ENCODE measurements at places on chromosomes 1 and 21.

DNA sequence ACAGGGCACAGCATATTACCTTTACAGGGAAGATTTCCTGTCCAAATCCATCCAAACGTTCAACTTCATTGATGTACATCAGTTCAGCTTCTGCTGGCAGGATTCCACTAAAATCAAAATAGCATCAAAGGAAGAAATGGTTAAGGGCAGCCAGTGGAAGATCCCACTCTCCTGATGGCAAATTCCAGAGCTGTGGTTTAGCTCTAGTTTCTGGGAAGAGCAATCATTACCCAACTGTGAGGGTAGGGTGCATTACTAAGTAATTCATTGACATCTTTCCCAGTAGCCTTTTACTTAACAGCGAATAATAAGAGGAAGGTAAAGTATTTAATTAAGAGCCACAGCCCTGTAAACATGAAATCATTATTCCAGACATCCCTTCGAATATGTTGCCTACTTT is 120.7 kb downstream of the SMYD2 start:
- no peak for DNase-seq

DNA sequence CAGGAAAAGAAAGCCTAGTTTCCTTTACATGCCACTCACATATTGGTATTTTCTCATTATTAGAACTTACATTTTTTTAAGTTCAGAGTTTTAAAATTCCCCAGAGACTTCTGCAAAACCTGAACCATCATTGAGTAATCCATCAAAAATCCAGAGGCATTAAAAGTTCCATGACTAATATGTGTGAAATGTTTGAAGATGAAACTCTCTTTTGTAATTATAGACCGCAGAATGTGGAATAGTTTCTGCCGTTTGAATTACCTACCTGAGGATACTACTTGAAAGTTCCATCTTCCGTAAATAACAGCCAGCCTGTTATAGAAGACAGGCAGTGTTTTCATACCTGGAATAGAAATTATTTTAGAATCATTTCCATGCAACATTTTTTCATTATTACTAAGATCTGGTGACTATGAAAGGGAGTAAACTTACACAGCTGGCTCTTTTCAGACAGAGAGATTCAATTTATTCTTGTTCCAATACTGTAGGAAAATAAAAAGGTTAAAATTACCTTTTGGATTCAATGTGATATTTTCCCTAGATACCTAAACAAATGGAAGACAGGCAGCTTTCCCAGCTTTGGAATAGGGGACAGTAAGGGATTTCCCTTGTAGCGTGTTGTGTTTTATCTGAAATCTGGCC is 131.4 kb downstream of the ST6GALNAC5 start:
- DNase-seq = no peak

DNA sequence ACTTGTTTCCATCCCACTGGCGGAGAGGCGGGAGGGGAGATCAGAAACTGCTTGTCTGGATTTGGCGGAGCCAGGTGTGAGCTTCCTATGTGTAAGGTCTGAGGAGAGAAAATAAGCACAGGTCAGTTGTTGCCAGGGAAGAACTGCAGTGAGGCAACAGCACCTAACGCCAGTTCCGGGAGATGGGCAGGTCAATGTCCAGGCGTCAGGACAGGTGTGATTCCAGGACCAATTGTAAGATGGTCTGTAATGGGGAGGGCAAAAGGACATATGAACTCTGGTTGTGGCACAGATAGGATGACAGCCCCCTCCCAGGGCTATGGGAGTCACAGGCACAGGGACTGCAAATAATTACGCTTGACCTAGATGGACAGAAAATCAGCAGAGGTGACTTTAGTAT is 9.6 kb upstream of the KCNE1 start:
- no peak for DNase-seq

GRCh38 chr1:6211731-6212130 is 5.8 kb downstream of the RNF207 start:
- DNase-seq = no peak

DNA sequence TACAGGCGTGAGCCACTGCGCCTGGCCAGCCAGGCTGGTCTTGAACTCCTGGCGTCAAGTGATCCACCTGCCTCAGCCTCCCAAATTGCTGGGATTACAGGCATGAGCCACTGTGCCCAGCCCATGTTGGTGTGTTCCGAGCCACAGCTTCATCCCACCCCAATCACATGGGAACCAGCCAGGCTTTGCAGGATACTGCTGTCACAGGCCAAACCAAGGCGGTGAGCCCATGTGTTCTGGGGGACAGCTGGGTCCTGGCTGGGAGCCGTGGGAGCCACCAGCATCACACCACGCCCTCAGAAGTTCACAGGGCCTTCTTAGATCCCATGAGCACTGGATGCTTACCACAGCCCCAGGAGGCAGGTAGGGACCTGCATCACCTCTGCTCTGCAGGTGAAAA is 56.9 kb downstream of the DHRS3 start:
- DNase-seq = no peak

DNA sequence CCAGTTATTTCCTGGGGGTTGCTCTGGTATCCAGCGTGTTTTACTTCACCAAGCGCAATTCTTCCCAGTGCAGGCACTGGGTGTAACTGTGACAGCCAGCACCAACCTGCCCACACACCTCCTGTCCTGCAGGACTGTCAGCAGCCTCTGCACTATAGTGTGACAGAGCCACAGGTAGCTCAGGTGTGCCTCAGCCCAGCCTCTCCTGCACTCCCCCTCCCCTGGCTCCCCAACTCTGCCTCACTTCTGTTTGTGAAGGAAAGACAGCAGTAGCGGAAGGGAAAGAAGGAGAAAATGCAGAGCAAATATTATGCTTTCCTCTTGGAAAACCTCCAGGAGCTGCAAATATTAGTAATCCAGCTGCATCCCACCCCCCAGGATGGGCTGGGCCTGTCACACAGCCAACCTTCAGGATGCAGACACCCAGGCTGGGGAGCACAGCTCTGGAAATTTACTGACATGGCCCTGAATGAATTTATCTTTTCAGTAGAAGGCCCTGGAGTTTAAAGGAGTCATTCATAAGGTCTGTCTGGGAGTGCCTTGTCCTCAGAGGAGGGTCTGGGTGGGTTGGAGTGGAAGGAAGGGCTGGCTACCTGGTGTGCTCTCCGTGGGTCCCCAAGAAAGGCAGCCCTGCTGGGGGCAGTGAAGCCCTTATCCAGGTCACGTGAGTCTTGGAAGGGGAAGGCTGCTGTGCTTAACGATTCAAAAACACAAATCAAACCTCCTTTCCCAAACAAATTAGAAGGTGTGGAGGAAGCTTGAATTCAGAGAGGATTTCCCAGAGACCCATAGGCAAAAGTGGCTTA is 20.9 kb downstream of the CAPN2 start:
- no peak for DNase-seq

- peak; percentile 27 for DNase-seq
These were observed 54.2 kb upstream of the EEIG2 start for GRCh38 chr1:108505763-108506070.

- no peak for DNase-seq
These were observed 16.7 kb upstream of the MAGOH start for GRCh38 chr1:53255031-53255430.

GRCh38 chr1:13967707-13968106 is 267.7 kb downstream of the PRDM2 start:
- DNase-seq = no peak

DNA sequence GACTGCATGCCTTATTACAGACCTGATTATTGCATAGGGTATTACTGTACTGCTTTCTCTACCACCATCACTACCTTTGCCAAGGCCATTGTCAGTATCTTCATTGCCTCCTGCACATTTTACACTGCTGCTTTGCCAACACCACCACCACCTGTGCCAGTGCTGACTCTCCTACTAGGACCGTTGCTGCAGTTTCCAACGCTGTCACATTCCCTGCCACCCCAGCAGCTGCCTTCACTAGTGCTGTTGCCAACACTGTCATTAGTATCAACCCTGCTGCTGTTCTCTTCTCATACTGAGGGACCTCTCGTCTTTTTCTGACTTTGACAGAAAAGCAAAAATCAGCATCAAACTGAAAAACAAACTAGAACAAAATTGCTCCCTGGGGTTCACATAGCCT is 394.9 kb upstream of the B3GALT2 start:
- DNase-seq = no peak

- DNase-seq = no peak
These were observed 16.2 kb downstream of the MTOR start for GRCh38 chr1:11245904-11246719.

DNA sequence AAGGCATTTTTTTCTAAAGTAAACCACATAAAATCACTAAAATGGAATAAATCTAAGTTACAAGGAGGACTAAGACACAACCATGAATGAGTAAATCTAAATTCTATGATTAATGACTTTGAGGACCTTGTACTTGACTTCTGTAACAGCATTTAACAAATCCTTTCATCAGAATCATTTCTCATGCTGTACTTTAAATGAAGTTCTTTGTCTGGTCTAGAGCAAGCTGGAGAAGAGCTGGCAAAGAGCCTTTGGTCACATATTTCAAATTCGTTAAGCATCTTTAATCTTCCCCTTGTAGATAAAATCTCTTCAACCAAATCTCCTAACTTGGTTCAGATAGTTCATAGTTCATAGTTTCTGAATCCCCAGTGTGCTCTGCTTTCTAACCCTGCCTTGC is 405.4 kb downstream of the PTPRC start:
- no peak for DNase-seq

GRCh38 chr1:109024646-109025045 is 17.3 kb downstream of the WDR47 start:
- DNase-seq = no peak

DNA sequence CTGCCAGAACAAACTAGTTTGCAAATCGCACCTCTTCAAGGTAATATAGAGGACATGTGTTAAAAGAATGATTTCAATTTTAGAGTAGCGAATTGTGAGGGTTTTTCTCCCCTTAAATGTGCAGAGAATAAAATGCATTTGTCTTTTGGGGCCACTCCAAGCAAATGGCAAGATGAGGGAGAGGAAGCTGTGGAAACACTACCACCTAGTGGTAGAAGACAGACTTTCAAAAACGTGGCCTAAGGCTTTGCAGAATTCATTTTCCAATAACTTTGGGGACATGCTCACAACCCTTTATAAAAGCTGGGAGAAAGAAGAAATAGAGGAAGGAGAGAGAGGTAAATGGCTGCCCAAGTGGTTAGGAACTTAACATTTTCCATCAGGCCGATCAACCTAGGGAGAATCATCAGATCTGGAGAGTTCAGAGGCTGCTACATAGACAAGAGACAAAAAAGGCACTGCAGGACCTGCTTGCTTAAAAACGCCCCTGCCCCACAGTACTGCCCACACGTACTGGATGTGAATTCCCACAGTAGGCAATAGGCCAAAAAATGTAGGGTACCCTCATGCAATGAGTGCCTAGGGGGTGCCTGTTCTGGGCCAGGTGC is 15.7 kb upstream of the RCAN1 start:
- peak; percentile 52 for DNase-seq

- DNase-seq = no peak
These were observed 177.8 kb upstream of the KLHDC7A start for GRCh38 chr1:18302788-18303413.

DNA sequence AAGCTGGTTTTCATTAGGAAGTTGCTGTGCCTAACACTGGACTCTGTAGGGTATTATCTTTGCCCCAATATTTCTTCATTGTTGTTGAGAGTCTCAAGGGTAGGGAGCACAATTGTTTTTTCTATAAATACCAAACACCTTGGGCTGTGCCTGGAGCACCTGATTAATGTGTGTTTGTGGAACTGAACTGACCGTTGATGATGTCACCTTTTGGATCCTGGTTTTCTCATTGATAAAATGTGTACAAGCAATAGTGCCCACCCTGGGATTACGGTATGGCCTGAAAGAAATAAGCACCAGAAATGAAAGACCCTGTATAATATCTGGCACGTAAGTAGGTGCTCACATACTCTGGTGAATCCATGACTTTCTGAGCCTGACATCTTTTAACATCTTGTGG is 39.3 kb downstream of the KCNA2 start:
- DNase-seq = no peak

GRCh38 chr1:167455786-167456446 is 62.4 kb downstream of the CD247 start:
- no peak for DNase-seq

DNA sequence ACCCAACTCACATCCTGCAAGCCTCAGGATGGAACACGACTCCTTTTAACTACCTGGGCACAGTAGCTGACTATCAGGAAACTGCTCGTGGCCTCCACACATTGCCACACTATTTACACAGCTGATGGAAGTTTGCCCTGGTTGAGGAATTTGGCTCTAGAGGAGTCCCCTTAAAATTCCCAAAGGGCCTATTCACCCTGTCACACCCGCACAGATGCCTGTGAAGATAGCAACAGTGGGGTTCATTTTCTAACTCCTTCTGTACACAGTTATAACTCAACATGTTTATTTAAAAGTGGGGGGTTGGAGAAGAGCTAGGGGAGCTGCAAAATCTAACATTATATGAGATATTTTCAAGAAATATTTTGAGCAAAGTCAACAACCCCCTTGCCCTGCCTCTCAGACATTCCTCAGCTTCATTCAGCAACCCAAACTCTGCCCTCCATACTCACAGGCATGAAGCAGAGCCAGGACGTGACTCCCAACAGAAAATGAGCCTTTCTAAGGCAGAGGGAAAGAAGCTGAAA is 35.8 kb upstream of the CCN1 start:
- DNase-seq = no peak

DNA sequence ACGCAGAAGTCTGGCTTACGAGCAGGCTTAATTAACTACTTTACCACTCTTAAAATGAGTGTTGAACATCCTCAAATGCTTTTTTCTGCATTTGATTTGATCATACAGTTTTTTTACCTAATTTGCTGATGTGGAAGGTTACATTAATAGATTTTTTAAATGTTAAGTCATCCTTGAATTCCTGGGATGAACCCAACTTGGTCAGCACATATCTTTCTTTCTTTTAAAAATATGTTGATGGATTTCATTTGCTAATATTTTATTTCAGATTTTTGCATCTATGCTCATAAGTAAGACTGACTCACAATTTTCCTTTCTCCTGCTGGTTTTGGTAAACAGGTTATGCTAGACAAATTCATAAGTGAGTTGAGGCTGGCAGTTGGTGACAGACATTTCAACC is 82.9 kb downstream of the LHX4 start:
- no peak for DNase-seq

GRCh38 chr1:191290441-191290840 is 812.8 kb upstream of the BRINP3 start:
- DNase-seq = no peak

- peak; percentile 53 for DNase-seq
These were observed 1.1 kb downstream of the ZBTB18 start for GRCh38 chr1:244052016-244052727.

DNA sequence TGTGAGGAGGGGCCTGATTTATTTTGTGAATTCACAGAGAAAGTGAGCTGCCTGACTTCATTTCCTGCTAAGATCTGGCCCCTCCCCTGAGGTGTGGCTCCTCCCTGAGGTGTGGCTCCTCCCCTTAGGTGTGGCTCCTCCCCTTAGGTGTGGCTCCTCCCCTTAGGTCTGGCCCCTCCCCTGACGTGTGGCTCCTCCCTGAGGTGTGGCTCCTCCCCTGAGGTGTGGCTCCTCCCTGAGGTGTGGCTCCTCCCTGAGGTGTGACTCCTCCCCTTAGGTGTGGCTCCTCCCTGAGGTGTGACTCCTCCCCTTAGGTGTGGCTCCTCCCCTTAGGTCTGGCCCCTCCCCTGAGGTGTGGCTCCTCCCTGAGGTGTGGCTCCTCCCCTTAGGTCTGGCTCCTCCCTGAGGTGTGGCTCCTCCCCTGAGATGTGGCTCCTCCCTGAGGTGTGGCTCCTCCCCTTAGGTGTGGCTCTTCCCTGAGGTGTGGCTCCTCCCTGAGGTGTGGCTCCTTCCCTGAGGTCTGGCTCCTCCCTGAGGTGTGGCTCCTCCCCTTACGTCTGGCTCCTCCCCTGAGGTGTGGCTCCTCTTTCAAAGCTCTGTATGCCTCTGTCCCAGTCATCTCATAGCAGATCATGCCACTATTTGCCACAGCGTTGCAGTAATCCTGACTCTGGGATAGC is 26.9 kb upstream of the LRRC3 start:
- no peak for DNase-seq
